Substantia nigra (tissue), 51 donors: ENCODE measurements at places on chromosomes 2 and 18.

- no peak for DNase-seq
Measured at GRCh38 chr2:199303728-199304177, 154.0 kb downstream of the SATB2 start.

DNA sequence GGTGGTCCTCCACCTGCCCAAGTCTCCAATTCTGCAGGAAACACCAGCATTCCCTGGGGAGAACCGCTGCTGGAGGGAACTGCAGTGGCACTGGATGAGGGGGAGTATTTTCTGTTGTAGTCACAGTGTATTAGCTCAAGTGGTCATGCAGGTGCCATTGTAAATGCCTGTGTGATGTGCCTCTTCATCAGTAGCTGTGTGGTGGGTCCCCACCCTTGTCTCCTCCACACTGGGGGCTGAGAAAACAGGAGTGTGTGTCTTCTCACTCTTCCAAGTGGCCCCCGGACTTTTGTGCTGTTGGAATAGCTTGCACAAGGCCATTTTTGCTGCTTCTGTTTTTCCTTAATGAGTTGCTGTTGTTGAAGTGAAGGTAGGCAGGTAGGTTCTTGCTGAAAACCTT lies 8.7 kb downstream of the NCK2 start:
- DNase-seq = no peak

- DNase-seq = no peak
Measured at GRCh38 chr2:180938451-180938850, 42.0 kb upstream of the UBE2E3 start.

GRCh38 chr2:31318361-31319336 lies 84.7 kb downstream of the EHD3 start:
- no peak for DNase-seq

DNA sequence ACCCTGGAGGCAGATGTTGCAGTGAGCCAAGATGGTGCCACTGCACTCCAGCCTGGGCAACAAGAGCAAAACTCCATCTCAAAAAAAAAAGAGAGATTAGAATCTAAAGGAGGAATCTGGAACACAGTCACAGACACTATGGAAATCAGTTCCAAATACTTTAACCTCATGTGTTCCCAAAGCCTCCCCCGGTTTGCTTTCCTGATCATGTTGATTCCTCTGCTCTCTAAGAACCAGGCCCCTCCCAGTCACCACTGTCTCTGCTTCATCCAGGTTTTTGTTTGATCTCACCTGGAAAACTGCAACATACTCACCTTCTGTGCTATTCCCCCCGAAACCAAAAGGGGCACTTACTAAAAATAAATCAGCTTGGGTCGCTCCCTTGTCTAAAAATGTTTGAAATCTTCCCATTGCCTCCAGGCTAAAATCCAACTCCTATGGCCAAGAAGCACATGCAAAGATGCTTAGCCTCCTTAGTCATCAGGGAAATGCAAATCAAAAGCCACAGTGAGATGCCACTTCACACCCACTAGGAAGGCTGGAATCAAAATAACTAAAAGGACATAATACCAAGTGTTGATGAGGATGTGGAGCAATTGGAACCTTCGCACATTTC lies 6.2 kb upstream of the NEU2 start:
- no peak for DNase-seq

DNA sequence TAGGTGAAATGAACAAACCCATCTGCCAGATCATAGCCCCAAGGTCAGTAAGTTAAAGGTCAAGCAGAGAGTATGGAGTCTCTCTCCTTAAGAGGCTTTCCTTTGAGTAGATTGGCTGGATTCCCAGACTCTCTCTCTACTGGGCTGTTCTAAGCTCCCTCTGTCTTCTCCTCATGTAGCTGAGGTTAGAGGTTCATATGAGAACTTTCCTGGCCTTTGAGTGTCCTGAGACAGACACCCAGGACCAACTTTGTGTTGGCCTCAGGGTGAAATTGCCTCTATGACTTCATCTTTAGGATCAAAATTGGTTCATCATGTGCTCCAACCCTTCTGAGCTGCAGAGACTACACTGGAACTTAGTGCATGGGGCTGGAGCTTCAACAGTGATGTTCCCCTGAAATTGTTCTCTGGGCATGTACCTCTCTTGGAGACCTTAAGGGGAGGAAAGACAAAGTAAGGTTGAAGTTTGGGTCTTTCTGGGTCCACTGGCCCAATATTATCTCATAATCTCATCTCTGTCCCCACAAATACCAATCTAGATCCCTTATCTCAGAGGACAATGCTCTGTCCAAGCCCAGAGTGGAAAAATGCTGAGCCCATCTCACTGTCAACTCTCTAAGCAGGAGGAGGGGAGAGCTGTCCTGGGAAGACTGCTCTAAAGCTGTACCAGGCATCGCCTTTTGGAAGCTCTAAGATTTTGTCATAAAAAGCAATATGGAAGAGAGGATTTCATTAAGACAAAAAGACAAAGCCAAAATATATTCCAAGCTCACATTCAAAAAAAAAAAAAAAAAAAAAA lies 177.3 kb upstream of the ARL4C start:
- DNase-seq = no peak
